ENCODE measurements at places on chromosomes 7 and 10.

DNA sequence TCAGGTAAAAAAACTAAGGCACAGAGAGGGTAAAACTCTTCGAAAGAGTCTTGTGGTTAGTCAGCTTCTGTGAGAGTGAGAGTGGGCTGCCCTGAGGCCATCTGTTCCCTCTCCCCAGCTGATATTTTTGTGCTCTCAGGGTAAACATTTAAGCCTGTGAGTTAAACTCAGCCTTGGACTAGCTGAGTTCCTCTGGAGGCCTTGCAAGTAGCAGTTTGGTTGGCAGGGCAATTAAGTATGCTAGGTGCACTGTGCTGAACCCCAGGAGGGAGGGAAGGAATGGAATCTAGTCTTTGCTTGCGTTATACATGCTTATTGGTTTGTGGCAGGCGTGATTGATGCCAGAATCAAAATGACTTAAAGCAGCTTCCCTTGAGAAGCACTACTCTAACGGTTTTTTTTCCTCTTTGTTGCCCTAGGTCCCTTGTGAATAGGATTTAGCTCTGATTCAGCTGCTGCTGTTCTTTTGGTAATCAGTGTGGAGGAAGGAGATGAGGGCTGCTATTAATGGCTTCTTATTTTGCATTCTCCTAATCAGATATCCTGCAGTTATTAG is 140.2 kb downstream of the AUTS2 start:
- DNase-seq, result no peak

DNA sequence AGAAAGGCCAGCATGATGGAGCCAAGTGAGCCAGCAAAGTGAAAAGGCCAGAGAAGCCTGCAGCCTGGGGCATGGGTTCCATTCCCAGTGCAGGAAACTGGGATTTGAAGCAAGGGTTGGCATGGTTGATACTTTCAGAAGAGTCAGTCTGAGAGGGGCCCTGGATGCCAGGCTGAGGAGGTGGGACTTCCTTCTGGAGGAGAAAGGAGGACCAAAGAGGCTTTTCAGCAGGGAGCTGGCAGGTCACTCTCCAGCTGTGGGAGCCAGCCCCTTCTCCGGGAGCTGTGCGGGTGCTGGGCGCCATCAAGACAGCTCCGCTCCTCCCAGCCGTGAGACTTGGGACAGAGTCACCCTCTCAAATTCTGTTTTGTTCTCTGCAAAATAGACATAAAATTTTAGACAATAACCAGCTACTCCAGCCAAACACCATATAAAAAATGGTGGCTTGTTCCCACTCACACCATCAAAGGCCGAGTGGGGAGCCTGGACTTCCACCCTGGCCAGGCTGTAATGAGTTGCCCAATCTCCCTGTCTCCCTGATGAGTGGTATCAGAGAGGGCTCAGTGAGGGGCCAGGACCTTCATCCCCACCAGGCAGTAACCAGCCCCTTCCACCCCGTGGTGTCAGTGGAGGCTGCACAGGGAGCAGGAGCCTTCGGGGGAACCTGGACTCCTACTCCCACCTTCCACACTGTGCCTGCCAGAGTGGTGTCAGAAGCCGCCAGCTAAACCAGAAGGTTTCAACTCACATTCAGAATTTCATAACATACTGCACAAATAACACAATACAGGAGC is 133.6 kb upstream of the RET start:
- DNase-seq, result no peak

GRCh38 chr7:155506854-155507337 is 39.5 kb downstream of the CNPY1 start:
- DNase-seq, result no peak

- DNase-seq, result no peak
Observed at GRCh38 chr7:147885869-147886268, 704.7 kb upstream of the C7orf33 start.

GRCh38 chr10:96188421-96188820 is 58.3 kb downstream of the ZNF518A start:
- DNase-seq, result no peak

GRCh38 chr10:3783682-3784432 is 1.2 kb downstream of the KLF6 start:
- DNase-seq, result no peak
